Peyer's patch (tissue), 4 donors: ENCODE measurements at places on chromosomes 1 and 21. TPM values are rescaled to one million over a fixed set of nuclear protein-coding genes. Genes with fewer than 3 reads are reported as not detected.

GRCh38 chr1:61434276-61434675, 290.7 kb downstream of the TM2D1 start:
- DNase-seq = no peak

DNA sequence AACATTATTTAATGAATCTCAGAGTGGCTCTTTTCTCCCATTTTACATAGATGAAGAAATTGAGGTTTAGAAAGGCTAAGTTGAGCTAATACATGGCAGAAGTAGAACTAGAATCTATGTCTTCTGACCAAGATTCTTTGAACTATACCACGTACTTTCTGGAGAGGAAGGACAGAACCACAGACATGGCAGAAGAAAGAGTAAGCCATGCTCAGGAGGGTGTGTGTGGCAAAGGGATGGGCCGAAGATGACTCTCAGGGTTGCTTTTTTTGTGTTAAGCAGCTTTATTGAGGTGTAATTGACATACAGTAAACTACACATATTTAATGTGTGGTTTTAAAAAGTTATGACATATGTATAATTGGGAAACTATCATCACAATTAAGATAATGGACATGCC, 69.5 kb downstream of the PEX14 start:
- no peak for DNase-seq

DNA sequence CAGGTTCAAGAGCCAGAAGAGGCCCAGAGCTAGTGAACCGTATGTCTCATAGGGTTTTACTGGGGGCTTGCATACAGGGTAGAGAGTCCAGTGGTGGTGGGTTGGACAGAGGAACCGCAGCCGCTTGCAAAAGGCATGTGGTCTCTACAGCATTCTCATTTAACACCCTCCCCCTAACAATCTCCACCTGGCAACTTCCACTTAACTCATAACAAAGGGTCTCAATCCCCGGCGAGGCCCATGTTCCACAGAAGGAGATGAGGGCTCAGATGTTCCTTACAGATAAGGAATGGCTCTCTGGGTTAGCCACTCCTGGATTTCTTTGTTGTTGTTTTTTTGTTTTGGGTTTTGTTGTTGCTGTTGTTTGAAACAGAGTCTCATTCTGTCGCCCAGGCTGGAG, 106.1 kb downstream of the APP start:
- DNase-seq = no peak

DNA sequence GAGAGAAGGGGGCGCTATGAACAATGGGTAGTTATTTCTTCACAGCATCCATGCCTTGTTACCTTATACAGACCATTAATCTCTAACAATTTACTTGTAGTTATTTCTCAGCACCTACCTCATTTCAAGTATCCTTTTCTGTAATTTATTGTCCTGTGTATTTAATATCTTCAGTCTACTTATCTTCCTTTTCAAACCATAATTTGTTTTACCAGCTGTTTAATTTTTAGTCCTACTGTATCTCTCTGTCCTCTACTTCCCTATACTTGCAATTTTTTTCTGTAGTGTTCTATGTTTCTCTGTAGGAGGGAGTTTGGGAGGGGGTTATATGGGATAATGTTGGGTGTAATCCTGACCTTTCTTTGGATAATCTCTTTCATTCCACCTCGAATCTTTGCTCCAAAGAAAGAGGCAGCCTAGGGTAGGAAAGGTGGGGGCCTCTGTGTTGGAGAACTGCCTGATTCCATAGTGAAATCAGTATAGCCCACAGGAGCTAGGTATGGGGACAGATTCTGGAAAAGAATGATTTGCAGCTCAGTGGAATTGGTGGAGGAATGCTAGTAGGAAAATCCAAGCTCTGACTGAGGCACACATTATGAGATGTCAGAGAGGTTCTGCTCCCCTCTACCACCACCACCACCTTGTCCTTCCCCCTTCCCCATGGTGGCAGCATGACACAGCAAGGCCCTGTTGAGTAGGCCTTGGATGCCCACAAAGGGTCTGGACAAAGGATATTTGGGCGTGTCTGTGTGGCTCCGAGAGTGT, 642 bp downstream of the MLLT11 start:
- no peak for DNase-seq

GRCh38 chr1:72283307-72284083, 1.2 kb upstream of the NEGR1 start:
- no peak for DNase-seq

ARV1 gene
- total RNA-seq = 21.0 TPM

AIRE gene
- not detected for total RNA-seq
